Coronary artery (tissue), 2 donors: ENCODE measurements at places on chromosomes 11 and 22.
A peak's percentile ranks its signal among the peaks of the same experiment; 100 is the strongest.

DNA sequence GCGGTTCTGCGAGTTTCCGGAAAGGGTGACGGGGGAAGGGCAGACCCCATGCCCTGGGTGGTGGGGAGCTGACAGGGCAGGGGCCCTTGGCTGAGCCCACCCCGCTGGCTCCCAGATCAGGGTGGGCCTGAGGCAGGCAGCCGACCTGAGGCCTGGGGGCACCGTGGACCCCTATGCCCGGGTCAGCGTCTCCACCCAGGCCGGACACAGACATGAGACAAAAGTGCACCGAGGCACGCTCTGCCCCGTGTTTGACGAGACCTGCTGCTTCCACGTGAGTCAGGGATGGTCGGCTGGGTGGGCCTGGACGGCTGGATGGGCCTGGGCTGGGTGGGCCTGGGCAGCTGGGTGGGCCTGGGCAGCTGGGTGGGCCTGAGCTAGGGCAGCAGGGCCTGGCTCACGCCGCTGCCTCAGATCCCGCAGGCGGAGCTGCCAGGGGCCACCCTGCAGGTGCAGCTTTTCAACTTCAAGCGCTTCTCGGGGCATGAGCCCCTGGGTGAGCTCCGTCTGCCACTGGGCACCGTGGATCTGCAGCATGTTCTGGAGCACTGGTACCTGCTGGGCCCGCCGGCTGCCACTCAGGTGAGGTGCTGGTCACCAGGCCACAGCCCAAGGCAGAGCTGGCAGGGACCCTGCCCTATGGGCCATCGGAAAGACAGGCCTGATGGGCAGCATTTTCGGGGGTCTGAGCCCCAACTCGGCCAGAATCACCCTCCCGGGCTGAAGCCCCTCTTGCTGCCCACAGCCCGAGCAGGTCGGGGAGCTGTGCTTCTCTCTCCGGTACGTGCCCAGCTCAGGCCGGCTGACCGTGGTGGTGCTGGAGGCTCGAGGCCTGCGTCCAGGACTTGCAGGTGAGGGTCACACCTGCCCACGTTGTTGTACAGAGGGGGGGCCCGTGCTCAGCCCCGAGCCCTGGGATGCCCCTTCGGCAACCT lies 1.5 kb downstream of the SYT8 start:
- no peak for DNase-seq

DNA sequence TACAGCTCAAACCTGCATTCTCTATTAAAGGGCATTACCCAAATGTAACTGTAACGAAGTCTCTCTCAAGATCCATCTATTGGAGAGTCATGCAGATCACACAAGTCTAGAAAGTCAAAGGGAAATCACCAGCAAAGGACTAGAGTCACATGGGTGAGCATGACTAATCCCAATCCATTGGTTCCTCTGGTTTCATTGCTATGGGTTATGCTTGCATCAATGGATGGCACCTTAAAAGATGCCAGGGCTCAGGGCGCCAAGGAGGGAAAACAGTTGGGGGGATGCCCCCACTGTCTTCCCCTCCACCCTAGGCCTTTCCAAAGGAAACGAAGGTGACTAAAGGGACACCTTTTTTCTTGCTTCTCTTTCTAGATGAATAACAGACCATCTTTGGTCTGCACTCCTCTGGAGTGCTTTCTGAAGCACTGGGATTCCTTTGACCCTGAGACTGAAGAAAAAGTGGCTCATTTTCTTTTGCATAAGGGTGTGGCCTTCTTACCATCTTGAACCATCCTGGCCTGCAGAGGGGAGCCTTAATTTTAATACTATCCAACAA lies 8.1 kb downstream of the NXPE4 start:
- DNase-seq: no peak

- DNase-seq: no peak
Measured at GRCh38 chr22:42758931-42759629, 38.4 kb upstream of the A4GALT start.

GRCh38 chr22:39300186-39300830 lies 19.1 kb downstream of the RPL3 start:
- DNase-seq: no peak

- peak; percentile 26 for DNase-seq
Measured at GRCh38 chr11:69213316-69213715, 57.6 kb downstream of the SMIM38 start.

GRCh38 chr11:94325681-94326080 lies 21.3 kb downstream of the IZUMO1R start:
- DNase-seq: no peak

GRCh38 chr11:8917157-8917825 lies 6.3 kb downstream of the AKIP1 start:
- peak; percentile 12 for DNase-seq

DNA sequence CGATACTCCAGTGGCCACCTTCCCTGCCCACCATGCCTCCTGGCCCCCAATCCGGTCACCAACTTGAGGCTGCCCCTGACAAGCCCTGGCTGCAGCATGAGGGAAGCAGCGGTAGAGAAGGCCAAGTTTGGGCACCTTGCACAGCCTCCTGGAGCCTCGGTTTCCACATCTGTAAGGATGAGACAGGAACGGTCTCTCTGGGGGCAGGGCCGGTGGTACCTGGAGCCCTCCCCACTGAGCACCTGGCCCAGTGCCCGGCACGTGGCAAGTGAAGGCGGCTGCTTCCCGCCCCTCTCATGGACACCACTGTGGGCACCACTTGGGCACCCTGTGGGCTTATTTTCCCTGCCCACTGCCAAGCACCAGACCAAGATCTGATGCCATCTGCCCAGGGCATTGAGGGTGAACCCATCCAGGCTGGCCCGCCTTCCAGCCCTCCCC lies 77.8 kb downstream of the CDKN1C start:
- DNase-seq: peak; percentile 56

DNA sequence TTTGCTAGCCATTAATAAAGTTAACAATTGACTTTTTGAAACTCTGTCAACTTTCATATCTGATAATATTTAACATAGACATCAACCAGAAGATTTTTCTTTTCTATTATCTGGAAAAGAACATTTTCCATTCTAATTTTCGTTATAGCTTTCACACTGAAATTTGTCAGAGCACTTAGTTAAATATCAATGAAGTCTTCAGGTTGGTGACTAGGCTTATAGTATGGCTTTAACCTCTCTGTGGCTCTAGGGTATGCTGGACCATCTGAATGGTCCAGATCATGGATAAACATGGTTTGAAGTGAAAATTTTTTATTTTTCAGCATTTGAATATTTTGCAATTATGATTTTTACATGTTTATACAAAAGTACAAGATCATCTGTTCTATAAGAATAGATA lies 548.1 kb downstream of the CNTN5 start:
- DNase-seq: no peak
